ENCODE measurements at places on chromosomes 5 and 9.

DNA sequence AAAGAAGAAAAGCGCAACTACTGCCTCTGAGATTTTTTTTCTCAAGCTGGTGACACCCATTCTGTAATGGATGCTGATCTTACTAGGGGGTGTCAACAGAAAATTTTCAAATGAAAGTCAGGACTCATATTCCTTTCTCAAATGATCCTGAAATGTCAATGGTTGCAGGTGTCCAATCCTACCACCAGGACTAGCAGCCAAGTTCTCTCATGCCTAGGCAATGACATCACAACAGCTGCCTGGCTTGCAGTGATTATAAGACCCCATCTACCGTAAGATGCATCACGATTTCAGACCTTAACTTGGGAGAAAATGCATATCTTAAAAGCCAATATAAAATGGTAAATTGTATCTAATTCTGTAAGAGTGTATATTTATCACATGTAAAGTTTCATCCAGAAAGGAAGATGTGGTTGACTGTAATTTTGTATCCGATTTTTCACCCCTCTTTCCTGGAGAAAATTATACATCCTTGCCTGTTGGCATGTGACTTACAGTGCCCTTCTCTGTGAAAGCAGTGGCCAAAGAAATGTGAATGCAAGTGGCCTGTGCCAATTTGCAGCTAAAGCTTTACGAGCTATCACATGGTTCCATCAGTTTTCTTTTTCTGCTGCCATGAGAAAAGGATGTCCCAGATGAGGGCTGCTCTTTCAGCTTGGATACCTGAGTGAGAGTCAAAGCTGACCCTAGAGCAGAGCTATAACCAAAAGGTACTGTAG, 104.4 kb downstream of the DENND1A start:
- DNase-seq = no peak

DNA sequence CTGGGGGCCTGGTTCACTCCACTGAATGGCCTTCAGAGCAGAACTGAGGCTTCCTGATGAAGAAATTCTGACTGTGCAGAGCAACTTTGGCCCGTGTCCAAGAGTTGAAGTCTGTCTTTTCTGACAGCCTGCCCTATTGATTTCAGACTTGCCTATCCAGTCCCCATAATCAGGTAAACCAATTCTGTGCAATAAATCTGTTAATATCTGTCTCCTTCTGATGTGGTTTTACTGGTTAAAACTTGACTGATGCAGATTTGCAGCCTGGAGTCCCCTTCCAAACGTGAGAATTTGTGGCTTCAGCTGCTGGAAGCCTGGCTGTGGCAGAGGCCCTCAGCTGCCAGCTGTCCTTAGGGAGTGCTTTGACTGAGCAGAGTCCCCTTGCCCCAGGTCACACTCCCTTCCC, 283.9 kb upstream of the ANKRD55 start:
- DNase-seq = peak; percentile 62

GRCh38 chr5:137199966-137200365, 299.2 kb downstream of the SPOCK1 start:
- peak; percentile 49 for DNase-seq

- no peak for DNase-seq
Observed at GRCh38 chr5:153610009-153610408, 119.5 kb downstream of the GRIA1 start.

DNA sequence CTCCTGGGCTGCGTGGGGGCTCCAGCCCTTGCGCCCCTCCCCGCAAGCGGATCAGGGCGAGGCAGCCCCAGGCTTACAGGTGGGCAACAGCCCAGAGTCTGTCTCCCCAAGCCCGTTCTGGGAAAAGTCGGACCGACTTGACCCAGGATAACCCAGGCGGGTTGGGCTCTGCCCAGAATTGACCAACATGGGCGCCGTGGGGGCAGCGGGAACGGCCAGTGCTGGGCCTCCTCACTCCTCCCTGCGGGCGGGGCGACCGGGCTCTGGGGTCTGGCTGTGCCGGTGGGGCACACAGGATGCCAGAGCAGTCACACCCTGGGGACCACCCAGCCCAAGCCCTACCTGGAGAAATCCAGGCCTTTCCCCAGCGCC, 15.3 kb upstream of the SYNPO start:
- DNase-seq = no peak

DNA sequence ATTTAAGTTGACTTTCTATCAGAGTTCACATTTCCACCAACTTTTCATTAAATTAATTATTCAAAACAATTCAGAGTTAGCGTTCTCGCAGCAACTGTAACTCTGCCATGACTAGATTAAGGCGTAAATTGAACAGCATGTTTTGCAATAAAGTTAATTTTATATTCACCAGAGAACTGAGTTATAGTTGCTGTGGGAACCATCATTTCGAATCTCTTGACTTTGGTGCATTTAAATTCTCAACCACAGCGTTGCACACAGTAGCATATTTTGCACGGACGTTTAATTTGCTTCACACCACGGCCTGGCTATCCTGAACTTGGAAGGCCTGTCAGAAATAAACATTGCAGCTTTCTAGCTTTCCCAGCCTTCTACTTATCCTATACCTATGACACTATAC, 144.3 kb upstream of the WWC1 start:
- DNase-seq = no peak

DNA sequence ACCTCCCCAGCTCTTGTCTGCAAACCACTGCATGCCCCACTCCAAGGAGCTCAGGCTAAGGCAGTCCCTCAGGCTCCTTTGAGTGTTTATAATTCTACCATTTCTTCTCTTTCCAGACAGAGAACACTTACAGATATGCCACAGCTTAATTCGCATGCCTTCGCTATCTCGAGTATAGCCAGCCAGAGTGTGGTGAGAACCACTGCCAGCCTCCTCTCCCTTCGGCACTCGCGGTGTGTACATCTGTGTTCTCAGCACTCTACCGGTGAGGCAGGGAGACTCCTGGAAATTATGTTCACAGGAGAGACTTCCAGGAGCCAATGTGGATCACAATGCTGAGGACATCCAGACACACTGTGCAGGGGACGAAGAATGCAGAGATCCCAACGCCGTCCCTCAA, 143.7 kb upstream of the IRX1 start:
- DNase-seq = no peak

GRCh38 chr5:100787648-100788047, 115.4 kb downstream of the ST8SIA4 start:
- no peak for DNase-seq

DNA sequence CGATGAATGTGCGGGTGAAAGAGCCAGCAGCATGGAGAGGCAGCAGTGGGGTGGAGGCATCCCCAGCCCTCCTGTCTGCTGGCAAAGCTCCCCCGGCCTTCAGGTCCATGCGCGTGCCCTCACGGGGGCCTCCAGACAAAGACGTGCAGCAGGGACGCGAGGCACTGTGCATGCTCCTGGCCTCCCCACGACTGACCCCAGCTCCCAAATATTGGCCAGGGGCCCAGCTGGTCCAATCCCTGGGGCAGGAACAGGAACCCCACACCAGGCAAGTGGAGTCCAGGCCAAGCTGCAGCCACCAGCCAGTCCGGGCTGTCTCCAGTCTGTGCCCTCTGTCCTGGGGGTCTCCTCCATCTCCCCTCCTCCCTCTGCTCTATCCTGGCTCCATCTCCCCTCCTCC, 33.5 kb upstream of the LRRC14B start:
- no peak for DNase-seq

- DNase-seq = no peak
Observed at GRCh38 chr9:4793459-4794395, 983 bp downstream of the RCL1 start.

DNA sequence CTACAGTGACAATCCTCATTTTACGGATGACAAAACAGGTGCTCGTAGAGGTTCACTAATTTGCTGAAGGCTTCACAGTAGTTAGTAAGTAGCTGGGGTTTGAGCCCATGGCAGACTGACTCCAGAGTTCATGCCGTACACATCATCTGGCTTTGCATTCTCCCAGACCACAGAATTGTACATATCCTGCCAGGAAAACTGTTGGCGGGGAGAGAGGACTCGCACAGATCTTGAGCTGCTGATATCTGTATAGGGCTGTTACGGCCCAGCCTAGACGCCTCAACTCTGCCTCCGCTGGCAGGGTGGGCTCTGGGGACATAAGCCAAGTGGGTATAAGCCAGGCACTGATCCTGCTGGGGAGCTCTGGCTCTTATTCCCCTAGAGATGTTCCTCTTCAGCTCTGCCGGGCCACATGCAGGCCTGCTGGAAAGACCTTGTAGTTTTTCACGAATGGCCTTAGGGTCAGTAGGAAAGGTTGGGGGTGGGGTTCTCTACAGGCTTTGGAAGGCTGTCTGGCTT, 16.3 kb downstream of the LARP1 start:
- peak; percentile 30 for DNase-seq

GRCh38 chr5:73044546-73044945, 75.8 kb upstream of the TMEM171 start:
- no peak for DNase-seq

- no peak for DNase-seq
Observed at GRCh38 chr9:7979611-7980010, 180.0 kb upstream of the DMAC1 start.

GRCh38 chr5:132065351-132065937, 5.0 kb downstream of the IL3 start:
- DNase-seq = peak; percentile 38

- no peak for DNase-seq
Observed at GRCh38 chr9:77402286-77402685, 225.0 kb downstream of the VPS13A start.

DNA sequence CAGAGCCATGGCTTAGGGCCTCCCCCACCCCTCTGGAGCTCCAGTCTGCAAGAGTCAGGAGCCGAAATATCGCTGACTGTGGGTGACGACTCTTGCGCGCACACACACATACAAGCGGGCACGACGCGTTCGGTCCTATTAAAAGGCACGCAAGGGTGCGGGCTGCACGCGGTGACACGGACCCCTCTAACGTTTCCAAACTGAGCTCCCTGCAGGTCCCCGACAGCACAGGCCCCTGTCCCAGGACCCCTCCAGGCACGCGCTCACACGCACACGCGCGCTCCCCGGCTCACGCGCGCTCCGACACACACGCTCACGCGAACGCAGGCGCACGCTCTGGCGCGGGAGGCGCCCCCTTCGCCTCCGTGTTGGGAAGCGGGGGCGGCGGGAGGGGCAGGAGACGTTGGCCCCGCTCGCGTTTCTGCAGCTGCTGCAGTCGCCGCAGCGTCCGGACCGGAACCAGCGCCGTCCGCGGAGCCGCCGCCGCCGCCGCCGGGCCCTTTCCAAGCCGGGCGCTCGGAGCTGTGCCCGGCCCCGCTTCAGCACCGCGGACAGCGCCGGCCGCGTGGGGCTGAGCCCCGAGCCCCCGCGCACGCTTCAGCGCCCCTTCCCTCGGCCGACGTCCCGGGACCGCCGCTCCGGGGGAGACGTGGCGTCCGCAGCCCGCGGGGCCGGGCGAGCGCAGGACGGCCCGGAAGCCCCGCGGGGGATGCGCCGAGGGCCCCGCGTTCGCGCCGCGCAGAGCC, at the start of gene GRIN1:
Gene GRIN1 (plus strand): TSS at position 433 of the 746 bp plus-strand sequence. CDS start 333 bp downstream, outside the sequence.
- DNase-seq = peak; percentile 62

DNA sequence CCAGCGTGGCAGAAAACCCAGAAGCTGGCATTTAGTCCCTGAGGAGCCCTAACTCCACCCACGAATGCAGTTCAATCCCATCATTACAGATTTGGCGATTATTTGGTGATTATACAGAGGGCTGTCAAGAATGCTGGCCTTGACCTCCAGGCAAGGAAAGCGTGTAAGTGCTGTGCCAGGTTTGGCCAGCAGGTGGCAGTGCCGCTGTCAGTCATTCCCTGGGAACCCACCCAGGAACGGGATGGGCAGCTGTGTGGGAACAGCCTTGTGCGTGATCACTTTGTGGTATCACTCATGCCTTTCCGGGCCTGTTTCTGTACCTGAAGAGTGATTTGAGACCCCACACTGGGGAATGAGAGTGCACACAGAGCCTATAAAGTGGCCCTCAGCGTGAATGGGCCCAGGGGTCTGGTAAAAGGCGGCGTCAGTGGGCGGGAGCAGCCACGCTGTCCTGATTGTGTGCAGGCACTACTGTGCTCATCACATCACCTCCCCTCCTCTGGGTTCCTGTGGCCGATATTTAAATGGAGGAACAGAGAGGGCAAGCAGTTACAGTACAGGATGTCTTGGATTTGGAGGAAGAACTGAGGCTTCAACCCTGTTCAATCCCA, 215.6 kb downstream of the ROR2 start:
- peak; percentile 69 for DNase-seq

DNA sequence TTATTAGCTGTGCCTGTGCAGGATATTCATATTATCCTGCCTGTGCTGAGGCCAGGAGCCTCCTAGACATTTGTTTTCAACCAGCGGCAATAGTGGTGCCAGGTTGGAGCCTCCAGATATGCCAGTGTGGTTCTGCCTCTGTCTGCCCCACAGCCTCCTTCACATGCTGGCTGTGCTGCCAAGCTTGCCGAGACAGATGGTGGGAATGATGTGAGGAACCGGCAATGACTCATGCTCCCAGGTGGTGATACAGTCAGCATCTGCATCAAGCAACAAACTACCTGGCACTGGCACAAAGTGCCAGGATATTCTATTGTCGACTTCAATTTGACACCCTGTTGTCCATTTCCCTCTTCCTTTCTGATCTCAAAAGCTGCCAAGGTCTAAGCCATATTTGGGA, 285.7 kb downstream of the CHSY3 start:
- peak; percentile 18 for DNase-seq

DNA sequence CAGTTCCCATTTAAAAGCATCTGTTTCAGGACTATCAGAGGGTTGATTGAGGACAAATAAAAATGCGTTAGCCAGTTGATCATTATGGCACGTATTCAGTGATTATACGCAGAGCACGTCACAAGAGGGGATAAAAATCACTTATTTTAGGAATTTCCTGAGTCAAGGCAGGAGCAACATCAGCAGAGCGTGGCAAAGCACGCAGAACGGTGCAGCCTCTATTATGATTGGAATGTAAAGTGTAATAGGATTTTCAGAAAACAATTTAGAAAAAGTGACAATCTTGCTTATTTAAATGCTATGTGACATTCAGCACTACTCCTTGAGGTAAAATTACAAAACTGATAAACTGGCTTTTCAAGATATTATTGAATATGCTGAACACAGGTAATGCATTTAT, 413.6 kb upstream of the DAP start:
- DNase-seq = no peak

DNA sequence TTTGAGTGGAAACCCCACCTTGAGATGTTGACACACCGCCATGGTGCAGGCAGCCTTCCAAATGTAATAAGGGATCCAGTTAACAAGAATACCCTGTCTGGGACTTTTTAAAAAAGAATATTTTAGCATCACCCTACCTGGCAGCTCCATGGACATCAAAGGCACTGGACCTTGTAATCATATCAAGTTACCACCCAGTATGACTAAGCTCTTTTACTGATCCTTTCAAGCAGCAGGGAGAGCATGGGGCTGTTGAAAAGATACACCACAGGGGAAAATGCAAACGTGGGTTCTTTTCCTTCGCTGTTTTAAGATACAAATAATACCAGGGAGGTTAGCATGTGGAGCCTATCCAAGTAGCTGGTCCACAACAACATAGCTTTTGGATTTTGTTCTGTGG, 211.2 kb downstream of the SAXO1 start:
- DNase-seq = no peak

- DNase-seq = no peak
Observed at GRCh38 chr5:153959134-153959957, 79.4 kb downstream of the FAM114A2 start.

DNA sequence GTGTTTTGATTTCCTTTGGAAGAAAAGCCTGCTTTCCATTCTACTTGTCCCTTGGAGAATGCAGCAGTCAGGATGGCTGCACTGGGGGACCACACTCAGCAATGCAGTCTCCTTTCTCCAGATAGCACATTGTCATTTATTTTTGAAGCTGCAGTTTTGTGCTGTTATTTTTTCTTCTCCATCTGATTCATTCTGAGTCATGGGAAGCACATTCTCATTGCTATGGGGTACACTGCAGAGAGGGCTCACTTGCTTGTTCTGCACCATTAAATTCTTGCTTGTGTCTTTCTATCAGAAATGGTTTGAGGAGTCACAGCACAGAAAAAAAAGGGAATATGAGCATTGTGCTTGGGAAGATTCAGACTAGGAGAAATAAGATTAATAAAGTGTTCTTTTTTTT, 39.7 kb upstream of the POC5 start:
- DNase-seq = peak; percentile 26
